NCI-H1694 treated with DMSO at 0.1 percent for 48 hours (cell line): ENCODE measurements at places on chromosomes 7 and 10.
A peak's percentile ranks its signal among the peaks of the same experiment; 100 is the strongest.

GRCh38 chr10:45505311-45505710, 131.3 kb downstream of the ALOX5 start:
- peak; percentile 13 for DNase-seq

GRCh38 chr10:16606923-16607322, 85.2 kb upstream of the C1QL3 start:
- DNase-seq, result no peak

- DNase-seq, result no peak
Observed at GRCh38 chr7:45882465-45882810, 5.8 kb upstream of the IGFBP1 start.

- no peak for DNase-seq
Observed at GRCh38 chr10:9268176-9268575, 1213.7 kb downstream of the GATA3 start.

GRCh38 chr10:50645236-50645635, 21.5 kb upstream of the SGMS1 start:
- no peak for DNase-seq

DNA sequence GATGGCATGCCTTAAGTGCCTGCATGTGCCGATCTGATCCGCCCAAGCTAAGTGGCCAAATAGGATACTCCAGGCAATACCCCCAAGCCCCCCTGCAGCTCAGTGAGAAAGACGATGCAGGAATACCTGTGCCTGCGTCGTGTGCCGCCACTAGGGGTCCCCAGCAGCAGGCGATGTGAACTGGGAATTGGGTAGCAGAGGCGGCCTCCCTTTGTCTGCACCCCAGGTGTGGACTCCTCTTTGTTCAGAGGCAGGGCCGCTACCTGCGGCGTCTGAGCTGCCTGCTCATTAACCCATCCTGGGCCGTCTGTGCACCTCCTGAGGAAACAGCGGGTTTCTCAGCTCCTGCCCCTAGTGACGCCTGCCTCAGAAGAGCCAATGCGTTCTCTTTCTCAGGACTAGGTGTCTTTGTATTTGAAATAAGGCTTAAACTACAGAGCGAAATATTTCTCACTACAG, 4.8 kb upstream of the CHN2 start:
- peak; percentile 65 for DNase-seq

- no peak for DNase-seq
Observed at GRCh38 chr7:94012746-94013145, 8.6 kb upstream of the BET1 start.

DNA sequence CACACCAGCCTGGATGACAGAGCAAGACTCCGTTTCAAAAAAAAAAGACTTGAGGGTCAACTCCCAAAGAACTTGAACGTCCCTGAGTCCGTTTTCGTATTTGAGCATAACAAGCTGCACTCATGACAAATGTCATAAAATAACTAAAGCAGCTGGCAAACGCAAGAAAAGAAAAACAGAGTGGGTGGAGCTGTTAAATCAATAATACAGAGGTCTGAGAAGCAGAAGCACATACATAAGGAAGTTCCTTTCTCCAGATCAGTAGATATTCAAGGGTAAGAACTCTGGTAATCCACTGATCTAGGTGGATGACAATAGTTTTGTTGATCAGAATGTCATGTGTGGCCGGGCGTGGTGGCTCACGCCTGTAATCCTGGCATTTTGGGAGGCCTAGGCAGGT, 150.1 kb downstream of the FAM107B start:
- DNase-seq, result no peak

GRCh38 chr7:116955801-116956476, 2.6 kb downstream of the ST7 start:
- no peak for DNase-seq

DNA sequence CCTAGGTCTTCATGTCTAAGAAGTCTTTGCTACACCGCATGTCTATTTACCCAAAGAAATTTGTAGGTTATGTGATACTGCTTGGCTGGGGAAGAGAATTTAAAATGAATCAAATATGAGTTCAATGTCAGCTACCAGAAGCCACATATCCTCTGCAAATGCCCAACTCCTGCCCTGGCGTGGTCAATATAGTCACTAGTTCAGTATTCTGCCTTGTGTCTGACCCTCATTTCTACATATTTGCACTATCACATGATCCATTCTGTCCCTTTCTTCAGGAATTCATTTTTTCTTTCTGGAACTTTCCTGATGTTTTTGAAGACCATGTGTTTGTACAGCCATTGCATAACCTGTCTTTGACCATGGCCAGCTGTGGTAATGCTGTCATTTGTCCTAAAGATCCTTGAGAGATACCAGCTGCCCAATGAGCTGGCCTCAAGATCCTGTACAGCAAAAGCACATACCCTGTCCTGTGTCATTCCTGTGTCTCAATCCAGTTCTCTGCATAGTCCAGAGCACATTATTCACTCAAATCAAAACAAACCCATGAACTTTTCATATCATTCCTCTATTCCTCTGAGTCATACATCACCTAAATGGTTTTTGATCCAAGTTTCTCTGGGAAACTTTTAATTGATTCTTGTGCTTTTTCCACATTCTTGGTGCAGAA, 524.5 kb downstream of the PARD3 start:
- DNase-seq, result no peak

GRCh38 chr7:55019191-55019690, 424 bp downstream of the EGFR start:
- DNase-seq, result no peak

GRCh38 chr10:119545310-119545709, 2.8 kb upstream of the RGS10 start:
- DNase-seq, result no peak

DNA sequence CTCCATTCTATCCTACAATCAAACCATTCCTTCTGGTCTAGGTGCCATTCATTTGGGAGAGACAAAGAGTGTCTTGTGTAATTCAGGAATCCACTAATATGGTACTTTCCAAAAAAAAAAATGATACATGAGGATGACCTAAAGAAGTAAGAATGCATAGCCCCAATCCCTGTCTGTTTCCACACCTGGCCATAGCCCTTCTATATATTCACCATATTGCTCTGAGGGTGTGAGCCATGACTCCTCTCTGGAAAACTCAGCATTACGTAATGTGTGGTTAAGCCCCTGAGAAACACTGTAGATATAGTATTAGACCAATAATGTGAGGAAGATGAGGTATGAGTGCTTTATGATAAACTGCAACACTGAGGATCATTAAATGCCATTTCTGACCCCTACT, 592.7 kb downstream of the INHBA start:
- no peak for DNase-seq

DNA sequence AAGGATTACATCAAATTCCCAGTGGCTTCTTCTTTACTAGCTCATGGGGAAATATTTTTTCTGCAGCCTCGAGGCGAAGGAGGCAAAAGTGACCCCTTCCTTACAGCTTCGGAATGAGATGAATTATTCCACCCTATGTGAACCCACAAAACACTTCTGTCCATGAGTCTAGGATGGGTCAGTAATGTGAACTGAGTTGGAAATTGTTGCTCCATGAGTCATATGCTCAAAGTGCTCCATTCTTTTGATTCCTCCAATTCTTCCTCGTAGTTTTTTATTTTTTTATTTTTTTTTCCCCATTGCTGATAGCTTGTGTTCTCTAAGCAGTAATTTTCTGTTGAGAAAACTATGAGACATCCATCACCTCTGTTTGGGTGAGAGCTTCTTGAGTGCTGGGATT, 31.7 kb upstream of the FAM204A start:
- no peak for DNase-seq

DNA sequence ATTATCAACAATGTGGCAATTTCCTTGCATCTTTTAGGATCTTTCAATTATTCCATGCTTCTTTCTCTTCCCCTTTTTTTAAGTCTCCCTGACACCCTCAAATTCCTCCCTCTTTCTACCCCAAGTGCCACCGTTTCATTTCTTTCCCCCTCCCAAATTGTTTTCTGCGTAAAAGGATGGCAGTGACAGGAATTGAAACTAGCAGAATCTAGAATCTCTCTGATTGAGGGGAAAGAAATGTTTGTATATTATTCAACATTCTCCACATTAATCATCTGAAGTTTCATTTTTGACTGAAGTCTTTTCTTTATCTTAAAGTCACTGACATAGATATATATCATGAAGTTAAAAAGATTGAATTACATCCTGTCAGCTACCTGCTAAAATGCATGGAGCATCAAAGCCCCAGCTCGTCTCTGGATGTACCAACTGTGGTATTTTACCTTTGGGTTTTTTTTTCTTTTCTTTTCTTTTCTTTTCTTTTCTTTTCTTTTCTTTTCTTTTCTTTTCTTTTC, 633.5 kb downstream of the SORCS3 start:
- DNase-seq, result no peak

- no peak for DNase-seq
Observed at GRCh38 chr7:39616138-39616537, 7.2 kb upstream of the RALA start.

DNA sequence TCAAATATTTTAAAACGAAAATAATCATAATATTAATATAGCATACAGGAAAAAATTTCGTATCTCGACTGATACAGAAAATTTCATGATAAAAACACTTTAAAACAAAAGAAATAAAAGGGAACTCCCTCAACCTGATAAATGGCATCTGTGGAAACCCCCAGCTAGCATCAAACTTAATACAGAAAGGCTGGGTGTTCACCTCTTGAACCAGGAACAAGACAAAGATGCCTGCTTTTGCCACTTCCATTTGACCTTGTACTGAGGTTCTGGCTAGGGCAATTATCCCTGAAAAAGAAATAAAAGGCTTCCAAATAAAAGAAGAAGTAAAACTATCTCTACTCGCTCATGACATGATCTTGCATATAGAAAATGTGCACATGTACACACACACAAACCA, 2.5 kb upstream of the ALOX5 start:
- DNase-seq, result no peak

- no peak for DNase-seq
Observed at GRCh38 chr7:5533821-5534367, 110.3 kb upstream of the TNRC18 start.

DNA sequence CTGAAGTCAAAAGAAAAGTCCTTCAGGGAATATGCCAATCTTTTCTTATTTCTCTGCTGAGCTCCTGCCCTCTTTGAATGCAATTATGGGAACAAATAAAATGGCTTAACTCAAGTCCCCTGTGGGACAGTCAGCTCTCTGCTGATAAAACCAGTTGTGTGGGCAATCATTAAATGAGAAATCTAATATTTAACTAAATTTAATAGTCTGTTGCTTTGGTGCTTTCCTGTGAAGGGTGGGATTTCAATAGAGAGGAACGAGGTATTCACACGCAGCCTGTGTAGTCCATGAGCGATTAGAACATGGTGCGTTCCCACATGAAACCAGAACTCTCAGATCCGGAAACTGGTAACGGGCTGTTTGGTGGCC, 138.4 kb downstream of the PAXIP1 start:
- no peak for DNase-seq

DNA sequence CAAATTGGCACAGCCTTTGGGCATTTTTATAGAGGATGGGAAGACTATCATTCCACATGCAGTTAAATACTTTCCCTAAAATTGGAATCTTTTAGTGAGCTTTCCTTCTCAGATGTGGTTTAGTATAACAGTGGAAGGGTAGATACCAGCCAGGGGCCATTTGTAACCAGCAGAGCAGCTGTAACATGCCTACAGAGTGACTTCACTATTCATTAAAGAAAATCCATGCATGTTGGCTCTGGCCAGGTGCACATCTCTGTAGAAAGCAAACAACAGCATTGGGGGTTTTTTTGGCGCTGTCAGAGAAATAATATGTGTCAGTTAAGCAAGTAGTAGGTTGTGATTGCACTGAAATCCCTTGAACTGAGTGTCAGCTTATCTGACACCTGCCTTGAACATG, 115.6 kb downstream of the LHFPL3 start:
- no peak for DNase-seq

GRCh38 chr7:140686921-140687320, 9.6 kb upstream of the NDUFB2 start:
- DNase-seq, result no peak

GRCh38 chr10:91251430-91252056, 31.1 kb downstream of the PCGF5 start:
- DNase-seq, result peak; percentile 56

- DNase-seq, result no peak
Observed at GRCh38 chr10:43042503-43043341, 34.1 kb upstream of the RET start.

GRCh38 chr10:116292493-116292892, 19.5 kb upstream of the GFRA1 start:
- DNase-seq, result no peak

GRCh38 chr10:131773370-131774343, 127.2 kb upstream of the PPP2R2D start:
- DNase-seq, result no peak

GRCh38 chr7:131795400-131795799, 239.0 kb upstream of the PODXL start:
- DNase-seq, result no peak

GRCh38 chr10:116810120-116810500, 39.2 kb upstream of the ENO4 start:
- no peak for DNase-seq

DNA sequence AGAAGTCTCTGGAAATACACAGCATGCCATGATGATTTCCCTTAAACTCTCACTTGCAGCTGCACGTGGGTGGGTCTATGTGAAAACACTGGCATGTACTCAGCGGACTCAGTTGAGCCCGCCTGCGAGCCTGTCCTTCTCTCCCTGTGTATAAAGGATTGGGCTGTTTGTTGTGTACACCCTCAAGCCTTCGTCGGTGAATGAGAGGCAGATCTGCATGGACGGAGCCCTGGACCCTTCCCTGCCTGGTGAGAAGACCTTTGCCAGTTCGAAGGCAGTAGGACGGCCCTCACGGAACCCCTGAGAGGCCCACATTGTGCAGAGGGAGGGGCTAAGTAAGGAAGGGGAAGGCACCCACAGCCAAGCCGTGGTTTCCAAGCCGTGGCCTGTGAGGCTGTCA, 121.2 kb downstream of the WDFY4 start:
- no peak for DNase-seq

DNA sequence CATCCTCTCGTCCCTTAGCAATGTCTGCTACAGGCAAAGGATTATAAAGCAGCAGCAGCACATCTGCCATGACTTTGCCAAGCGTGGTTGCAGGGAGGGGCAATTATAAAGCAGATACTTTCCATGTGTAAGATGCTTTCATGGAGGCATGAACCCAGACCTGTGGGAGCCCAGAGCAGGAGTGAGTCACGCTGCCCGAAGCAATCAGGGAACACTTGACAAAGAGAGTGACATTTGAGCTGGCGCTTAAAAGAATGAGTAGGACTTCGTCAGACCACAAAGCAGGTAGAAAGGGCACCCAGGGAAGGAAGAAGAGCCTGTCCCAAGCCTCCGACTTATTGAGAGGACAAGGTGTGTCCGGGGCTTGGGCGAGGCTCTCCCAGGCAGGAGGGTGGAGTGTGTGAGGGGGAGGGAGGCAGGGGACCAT, 147.2 kb downstream of the MYOF start:
- no peak for DNase-seq

DNA sequence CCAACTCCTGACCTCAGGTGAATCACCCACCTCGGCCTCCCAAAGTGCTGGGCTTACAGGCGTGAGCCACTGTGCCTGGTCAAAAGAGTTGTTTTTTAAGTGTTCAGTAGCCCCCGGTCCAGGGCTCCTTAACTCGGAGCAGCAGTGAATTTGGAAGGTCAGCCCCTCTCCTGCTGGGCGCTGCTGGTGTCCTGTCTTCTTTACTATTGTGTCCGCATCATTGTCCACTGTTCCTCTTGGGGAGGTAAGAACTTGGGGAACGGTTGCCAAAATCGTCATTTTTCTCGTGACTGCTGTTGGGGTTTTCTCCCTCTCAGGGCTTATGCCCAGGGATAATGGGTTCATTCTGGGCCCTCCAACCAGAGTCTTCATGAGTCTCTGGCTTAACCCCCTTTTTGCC, 46.7 kb downstream of the CAMK1D start:
- no peak for DNase-seq
